ENCODE measurements at places on chromosomes 2 and 18.
A peak's percentile ranks its signal among the peaks of the same experiment; 100 is the strongest.

DNA sequence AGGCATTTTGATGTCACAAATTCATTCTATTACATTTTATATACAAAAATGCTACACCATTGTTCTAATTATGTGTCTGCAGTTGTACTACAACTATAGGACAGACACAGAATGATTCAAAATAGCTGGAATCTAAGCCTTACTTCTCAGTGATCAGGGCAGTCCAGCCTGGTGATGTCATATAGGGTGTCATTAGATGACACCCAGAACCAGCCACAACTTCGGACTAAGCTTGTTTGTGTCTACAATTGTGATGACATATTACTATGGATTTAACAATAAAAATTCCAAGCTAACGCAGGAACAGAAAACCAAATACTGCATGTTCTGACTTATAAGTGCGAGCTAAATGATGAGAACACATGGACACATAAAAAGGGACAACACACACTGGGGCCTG lies 31.0 kb downstream of the M1AP start:
- DNase-seq: peak; percentile 33

- no peak for DNase-seq
These were observed 86.7 kb downstream of the IRS1 start for GRCh38 chr2:226712941-226713340.

GRCh38 chr2:75491129-75491753 lies 69.5 kb downstream of the EVA1A start:
- DNase-seq: no peak

DNA sequence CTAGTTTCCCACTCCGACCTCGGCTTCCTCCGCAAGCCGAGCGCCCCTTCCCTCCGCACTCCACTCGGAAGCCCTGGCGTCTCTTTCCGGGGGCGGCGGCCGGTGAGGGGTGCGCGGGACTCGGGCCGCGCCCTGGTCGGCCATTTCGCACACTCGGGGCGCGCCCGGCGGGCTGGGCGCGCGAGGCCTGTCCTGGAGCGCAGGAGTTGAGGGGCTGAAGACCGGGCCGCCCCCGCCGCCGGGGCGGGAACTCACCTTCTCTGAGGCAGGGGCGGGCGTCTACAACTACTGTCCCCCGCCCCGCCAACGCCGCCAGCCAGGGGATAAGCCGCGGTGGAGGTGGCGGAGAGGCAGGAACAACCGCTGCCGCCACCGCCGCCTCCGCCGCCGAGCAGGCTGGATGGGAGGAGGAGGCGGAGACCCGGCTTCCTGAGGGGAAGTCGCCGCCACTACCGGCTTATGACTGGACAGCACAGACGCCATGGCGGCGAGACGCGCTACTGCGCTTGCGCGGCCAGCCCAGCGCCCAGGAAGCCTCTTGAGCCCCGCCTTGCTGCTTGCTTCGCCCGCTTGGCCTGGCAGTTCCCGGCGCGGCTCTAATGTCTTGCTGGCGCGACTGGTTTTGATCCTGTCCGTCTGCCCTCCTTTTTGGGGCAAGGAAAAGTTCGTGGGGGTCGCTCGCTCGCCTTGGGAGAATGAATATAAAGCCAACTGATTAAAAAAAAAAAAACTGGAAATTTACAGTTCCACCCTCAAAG lies at the start of gene KRCC1:
KRCC1 (minus strand) TSS at position 413 of the 758 bp plus-strand sequence. CDS start 27,220 bp downstream, outside the sequence.
- DNase-seq: peak; percentile 93

- DNase-seq: no peak
These were observed 49.4 kb downstream of the NBAS start for GRCh38 chr2:15511686-15512085.

DNA sequence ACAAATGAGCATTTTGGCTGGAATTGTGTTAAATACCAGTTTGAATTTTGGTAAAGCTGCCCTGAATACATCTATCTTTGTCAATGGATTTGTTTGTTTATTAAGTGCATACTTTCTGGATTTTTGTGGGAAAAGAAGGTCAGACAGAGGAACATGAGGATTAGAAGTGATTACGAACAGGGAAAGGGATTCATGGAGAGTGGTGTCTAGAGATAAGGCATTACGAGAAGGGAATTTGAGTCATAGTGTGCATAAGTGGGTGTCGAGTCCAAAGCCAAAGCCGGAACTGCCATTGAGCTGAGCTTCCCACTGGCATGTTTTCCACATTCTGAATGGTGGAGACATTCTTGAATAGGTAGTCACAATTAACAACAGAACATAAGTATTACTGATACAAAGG lies 68.9 kb upstream of the EFEMP1 start:
- DNase-seq: peak; percentile 99

DNA sequence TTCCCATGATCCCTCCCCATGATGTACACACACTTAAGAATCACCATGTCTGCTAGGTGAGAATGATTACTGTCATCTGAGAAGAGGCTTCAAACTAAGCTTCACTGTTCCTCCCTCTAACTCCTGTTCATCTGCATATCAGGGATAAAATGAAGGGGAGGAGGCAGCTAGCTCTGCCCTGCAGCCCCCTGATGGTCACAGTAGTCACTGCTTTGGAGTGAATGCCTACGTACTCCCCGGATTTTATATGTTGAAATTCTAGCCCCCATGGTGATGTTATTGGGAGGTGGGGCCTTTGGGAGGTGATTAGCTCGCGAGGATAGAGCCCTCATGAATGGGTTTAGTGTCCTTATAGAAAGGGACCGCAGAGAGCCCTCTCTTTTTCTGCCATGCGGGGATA lies 156.4 kb downstream of the NCKAP5 start:
- no peak for DNase-seq

DNA sequence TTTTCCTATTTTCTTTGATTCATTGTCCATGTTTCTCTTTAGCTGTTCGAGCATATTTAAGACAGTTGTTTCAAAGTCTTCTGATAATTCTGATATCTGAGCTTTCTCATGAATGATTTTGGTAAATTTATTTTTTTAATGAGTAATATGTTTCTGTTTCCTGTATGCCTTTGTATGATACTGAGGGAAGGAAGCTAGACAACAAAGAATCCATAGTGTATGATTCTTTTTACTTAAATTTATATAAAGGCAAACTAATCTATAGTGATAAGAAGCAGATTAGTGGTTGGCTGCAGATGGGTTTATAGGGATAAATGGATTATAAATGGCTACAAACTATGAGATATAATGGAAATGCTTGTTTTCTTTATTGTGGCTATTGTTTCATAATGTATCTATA lies 352.7 kb upstream of the CDH2 start:
- no peak for DNase-seq

DNA sequence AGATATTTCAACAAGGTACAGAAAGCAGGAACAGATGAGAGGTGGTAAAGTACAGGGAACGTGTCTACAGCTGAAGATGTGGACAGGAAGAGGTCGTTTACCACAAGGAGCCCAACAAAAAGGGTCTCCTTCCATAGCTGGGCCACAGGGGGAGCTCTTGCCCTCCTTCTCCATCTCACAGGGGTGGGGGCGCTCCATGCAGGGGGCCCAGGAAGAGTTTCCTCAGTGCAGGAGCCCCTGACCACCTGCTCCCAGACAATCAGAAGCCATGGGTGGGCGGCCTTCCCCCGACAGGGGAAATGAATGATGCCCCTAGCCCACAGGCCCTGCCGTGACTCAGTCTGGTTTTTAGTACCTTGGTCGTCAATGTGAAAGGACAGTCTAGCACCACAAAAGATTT lies 163.6 kb upstream of the ZNF516 start:
- DNase-seq: peak; percentile 20

DNA sequence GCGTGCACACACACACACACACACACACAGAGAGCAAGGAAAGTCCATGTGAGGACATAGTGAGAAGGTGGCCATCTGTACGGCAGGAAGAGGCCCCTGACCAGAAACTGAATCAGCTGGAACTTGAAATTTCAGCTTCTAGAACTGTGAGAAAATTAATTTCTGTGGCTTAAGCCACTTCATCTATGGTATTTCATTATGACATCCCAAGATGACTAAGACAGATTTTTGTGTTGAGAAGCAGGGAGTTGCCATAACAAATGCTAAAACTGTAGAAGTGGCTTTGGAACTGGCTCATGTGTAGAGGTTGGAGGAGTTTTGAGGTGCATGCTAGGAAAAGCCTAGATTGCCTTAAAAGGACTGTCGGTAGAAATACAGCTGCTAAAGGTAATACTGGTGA lies 63.4 kb upstream of the ZBTB7C start:
- peak; percentile 10 for DNase-seq

- DNase-seq: no peak
These were observed 105.1 kb downstream of the USP40 start for GRCh38 chr2:233461481-233461891.

- no peak for DNase-seq
These were observed 86.9 kb downstream of the CRACDL start for GRCh38 chr2:98849113-98849512.

- DNase-seq: no peak
These were observed 75.0 kb upstream of the BZW1 start for GRCh38 chr2:200736646-200737274.

GRCh38 chr2:187529977-187530721 lies 24.1 kb downstream of the TFPI start:
- no peak for DNase-seq

GRCh38 chr2:134167015-134167414 lies 86.9 kb upstream of the MGAT5 start:
- no peak for DNase-seq

DNA sequence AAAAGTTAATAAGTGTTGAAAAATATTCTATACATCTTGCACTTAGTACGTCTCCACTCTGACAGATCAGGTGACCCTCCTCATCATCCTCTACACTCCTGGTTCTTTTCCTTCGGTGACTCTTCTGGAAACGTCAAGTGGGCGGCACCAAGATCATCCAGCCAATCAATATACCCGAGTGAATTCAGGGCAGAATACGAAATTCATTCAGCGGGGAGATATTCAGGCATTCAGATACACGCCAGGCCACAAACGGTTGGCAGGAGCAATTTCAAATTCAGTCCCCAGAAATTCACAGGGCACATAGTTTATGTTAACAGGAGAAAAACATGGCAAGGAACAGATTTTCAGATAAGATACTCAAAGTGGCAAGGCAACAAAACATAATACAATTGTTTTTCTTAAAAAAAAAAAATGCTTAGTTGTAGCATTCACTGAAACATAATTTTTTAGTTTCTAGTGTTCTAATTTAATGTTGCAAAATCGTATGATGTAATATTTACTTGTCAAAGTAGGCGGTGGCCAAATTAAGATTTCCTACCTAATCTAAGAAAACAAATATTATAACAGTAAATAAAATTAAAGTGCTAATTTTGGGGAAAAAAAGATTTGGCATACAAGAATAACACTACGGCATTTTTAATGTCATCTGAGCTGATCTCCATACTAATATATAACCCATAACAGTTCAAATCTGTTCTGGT lies 4.2 kb downstream of the CLK1 start:
- DNase-seq: no peak

DNA sequence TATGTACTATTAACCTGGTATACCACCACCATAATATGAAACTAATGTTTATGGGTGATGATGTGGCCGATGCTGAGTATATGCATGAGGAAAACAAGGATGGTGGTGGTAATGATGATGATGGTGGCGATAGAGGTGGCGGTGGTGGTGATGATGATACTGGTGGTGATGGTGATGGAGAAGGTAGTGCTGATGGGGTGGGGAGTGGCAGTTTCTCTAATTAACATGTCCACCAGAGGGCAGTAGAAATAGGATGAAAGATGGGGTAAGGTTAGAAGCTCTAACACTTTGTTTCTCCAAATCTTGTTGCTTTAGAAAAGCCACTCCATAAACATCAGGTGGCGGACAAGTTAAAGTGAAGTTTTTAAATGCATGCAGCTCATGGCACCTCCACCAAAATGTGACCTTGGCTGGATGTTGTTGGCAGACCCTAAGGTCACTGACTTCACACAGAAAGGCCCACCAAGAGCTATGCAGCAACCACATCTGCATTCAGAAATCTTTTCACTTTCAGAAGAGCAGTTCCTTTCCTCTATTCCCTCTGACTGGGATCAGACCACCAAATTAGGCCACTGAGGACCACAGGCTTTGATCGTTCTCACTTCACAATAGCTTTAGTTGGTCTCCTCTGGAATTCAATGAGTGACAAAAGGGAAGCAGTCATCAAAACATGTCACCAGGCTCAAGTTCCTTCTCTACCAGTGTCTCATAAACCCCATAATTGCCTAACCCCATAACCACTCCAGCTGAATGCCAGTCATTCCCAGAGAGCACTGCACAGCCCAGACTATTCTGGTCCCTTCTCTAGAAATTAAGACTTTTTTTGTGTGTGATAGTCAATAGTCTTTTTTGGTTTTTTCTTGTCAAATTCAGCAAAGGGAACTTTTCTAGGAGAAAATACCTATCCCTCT lies 7.5 kb upstream of the BCL11A start:
- peak; percentile 55 for DNase-seq

- DNase-seq: peak; percentile 83
These were observed 1231.7 kb upstream of the ZEB2 start for GRCh38 chr2:145751629-145752028.

DNA sequence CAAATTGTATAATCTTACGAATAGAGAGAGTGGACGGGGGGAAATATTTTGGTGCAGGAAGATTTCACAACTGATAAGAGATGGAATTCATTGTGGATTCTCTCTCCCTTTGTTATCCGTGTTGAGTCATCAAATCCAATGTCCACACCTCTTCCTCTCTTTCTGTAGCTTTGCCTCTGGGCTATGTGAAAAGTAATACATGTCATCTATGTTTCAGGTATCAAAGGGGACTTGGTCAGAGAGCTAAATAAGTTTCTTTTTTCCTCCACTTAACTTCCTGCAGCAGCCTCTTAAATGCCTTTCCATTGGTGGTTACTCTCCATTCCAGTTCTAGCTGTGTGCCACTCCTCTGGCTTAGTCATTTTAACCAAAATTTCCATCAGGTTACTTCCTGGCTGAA lies 169.3 kb upstream of the NXPH2 start:
- DNase-seq: peak; percentile 33

GRCh38 chr2:169139993-169140767 lies 70.8 kb downstream of the DHRS9 start:
- DNase-seq: no peak

GRCh38 chr2:57119141-57119540 lies 927.5 kb upstream of the VRK2 start:
- no peak for DNase-seq

DNA sequence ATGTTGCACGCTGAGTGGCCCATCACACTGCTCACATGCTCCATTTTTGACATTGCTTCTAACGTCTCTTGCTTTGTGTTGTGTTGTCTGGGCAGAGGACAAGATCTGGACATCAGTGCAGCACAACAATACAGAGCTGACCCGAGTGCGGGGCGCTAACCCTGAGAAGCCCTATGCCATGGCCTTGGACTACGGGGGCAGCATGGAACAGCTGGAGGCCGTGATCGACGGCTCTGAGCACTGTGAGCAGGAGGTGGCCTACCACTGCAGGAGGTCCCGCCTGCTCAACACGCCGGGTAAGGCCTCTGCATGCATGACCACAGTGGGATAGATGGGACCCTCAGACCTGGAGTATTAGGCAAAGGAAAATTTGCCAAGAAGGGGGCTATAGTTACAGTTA lies 622.6 kb downstream of the CNTNAP5 start:
- no peak for DNase-seq

All from ELR (cell line).